Transverse colon (tissue), 4 donors: ENCODE measurements at places on chromosomes 12 and 14. TPM values are rescaled to one million over a fixed set of nuclear protein-coding genes. Genes with fewer than 3 reads are reported as not detected.
A peak's percentile ranks its signal among the peaks of the same experiment; 100 is the strongest.

CABP1 gene
- total RNA-seq = not detected

KSR2 gene
- 0.37 TPM for total RNA-seq

DNA sequence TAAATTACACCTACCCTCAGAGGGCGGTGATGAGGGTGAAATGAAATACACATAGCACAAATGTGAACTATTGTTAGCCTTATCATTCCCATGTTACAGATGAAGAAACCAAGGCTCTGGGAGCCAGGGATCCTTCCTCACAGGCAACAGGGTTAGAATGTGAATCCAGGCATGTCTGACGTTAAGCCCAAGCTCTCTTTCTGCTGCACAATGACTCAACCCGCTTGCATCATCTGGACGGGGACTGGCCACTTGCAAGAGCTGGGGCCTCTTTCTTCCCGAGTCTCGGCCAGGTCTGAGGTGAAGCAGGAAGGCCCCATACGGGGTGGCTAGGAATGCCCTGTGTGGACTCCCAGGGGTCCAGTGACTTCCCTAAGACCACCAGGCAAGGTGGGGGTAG lies 105.2 kb downstream of the RBM19 start:
- no peak overlapping the region for H3K4me3 ChIP-seq
- H3K4me1 ChIP-seq = no peaks in the 10 kb centered on the region
- no peaks in the 10 kb centered on the region for H3K27me3 ChIP-seq
- no peak overlapping the region for H3K27ac ChIP-seq
- no peak for DNase-seq
- no peaks in the 10 kb centered on the region for H3K36me3 ChIP-seq

DNA sequence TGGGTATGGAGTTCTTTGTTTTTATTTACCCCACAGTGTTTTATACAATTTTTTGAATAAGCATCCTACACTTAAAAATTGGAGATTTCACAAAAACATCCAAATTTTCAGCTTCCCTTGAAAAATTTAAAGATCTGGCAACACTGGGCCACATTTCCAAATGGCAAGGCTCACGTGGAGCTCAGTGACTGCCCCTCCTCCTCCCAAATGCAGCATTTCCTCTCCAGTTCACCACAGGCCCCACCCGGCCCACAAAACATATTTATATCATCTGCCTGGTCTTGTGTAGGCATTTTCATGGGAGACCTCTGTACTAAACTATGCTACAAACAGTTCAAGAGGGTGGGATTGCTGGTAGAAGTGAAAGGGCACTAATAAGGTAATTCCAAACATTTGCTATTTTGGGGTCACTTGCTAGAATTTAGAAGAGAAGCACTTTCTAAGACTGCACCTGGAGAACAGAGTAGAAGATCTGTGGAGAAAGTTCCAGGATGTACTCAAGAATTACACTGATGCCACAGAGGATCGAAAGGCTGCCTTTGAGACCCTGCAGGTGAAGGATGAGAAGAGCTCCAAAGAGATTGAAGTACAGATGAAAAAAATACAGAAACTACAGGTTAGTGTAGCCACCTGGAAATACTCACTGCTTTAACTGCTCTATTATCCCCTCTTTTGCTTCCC lies 7.3 kb downstream of the FKBP11 start:
- H3K4me1 ChIP-seq = no peaks in the 10 kb centered on the region
- DNase-seq = peak; percentile 17
- no peaks in the 10 kb centered on the region for H3K36me3 ChIP-seq
- H3K27me3 ChIP-seq = no peaks in the 10 kb centered on the region
- no peak overlapping the region for H3K27ac ChIP-seq
- no peak overlapping the region for H3K4me3 ChIP-seq

DNA sequence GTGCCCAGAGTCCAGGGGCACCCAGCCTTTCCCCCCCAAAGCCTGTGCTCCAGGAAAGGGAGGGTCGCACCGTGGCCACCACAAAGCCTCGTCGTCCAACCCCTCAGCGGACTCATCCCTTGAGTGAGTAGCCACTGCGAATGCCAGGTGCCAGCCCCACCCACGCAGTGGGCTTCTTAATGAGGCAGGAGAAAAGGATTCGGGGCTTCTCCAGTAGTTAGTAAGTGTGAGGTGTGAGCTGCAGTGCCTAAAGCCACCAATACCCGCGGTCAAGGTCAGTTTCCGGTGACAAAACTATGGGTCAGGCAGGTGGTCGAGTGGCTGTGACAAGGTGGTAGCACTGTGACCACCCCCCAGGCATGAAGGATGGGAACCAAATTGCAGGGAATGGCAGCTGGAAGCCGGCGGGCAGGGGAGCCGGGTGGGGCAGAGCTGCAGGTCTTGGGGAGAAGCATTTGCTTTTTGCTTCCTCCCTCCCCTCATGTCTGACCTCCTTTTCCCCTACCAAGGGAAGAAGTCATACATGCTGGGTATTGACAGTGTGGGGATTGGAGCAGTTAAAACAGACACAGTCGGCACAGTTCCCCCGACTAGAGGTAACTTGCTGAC lies 8.0 kb downstream of the RAN start:
- H3K27ac ChIP-seq = peak overlapping the region; percentile 12
- H3K4me1 ChIP-seq = no peaks in the 10 kb centered on the region

DNA sequence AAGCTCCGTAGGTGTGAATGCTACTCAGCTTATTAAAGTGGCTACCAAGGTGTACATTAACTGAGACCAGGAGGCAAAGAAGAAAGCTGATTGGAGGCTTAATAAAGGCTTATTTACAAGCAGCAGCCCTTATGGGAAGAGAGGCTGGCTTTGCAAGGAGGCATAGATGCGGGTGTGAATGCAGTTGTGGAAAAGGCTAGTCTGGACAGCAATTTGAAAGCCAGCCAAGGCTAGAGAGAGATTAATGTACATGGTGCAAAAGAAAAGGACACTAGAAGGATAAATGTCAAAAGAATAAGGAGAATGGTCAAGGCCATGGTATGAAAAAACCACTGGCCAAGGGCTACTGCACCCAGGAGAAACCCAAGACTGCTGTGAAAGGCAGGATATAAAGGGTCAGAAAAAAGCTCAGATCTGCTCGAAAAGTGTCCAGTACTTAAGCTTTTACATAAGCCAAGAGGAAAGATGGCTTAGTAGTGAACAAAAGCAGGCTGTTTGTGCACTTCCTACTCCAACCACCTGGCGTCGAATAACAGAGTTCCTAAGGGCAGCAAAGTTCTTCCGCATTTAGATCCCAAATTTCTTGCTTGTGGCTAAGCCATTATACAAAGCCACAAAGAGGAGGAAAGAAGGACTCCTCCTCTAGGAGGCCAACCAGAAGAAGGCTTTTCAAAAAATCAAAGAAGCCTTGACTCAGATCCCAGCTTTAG lies 24.0 kb downstream of the KLRK1 start:
- no peak for DNase-seq
- no peaks in the 10 kb centered on the region for H3K27me3 ChIP-seq
- peak overlapping the region; percentile 61 for H3K4me3 ChIP-seq
- H3K27ac ChIP-seq = peak overlapping the region; percentile 89

- H3K27me3 ChIP-seq = no peaks in the 10 kb centered on the region
- H3K27ac ChIP-seq = peak overlapping the region; percentile 97
- H3K36me3 ChIP-seq = no peaks in the 10 kb centered on the region
- H3K4me3 ChIP-seq = peak overlapping the region; percentile 88
Observed at GRCh38 chr14:102591372-102591943, 991 bp upstream of the RCOR1 start.

- H3K27ac ChIP-seq = no peak overlapping the region
- no peaks in the 10 kb centered on the region for H3K27me3 ChIP-seq
- DNase-seq = no peak
- no peaks in the 10 kb centered on the region for H3K4me1 ChIP-seq
Observed at GRCh38 chr14:24595073-24595808, 14.2 kb downstream of the GZMH start.

DNA sequence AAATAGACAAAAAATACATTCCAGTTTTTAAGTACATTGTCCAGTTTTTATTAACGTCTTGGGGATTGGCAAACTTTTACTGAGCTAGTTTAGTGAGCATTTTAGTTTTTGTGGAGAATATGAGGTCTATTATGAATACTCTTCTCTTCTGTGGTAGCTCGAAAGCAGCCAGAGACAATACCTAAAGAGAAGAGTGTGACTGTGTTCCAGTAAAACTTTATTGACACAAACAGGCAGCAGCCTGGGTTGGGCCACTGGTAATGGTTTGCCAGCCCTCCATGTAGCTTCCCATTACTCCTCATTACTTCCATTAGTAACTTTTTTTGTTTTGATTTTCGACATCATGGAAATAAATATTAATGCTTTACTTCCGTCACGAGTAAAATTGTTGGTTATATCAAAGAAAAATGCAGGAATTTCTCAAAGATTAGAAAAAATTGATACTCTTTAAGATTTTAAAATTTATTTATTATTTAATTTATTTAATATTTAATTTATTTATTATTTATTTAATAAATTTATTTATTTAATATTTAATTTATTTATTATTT lies 19.6 kb downstream of the RMST start:
- H3K27ac ChIP-seq = no peak overlapping the region
- H3K36me3 ChIP-seq = no peaks in the 10 kb centered on the region
- no peak for DNase-seq

MSI1 gene
- total RNA-seq = 7.5 TPM

- no peak overlapping the region for H3K4me3 ChIP-seq
- no peaks in the 10 kb centered on the region for H3K27me3 ChIP-seq
- no peaks in the 10 kb centered on the region for H3K4me1 ChIP-seq
- no peaks in the 10 kb centered on the region for H3K36me3 ChIP-seq
- DNase-seq = no peak
Observed at GRCh38 chr12:118292836-118293235, 79.9 kb downstream of the TAOK3 start.

DNA sequence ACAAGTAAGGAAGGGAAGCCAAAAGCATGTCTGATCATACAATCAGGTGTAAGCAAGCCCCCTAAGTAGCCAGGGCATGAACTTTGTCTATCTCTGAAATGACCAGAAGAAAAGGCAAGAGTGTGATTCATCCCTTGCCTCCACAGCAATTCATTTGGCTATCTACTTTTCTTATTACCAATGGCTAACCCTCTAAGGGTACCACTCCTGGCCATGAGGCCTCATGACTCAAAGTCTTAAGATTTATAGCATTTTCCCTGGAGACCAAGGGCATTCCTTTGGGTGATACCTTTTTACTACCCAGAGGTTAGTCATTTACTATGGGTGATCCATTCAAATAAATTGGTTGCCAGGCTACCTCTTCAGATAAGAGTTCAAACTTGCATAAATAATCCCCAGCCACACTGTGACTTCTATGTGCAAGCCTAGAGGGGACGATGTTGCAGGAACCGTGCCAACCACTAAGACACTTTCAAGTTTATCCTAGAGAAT lies 1.5 kb upstream of the LGALS3 start:
- H3K4me3 ChIP-seq = no peak overlapping the region
- peak overlapping the region; percentile 98 for H3K27ac ChIP-seq
- DNase-seq = peak; percentile 63
- no peaks in the 10 kb centered on the region for H3K27me3 ChIP-seq
- H3K4me1 ChIP-seq = peaks cover 22% of the 10 kb centered on the region
- H3K36me3 ChIP-seq = no peaks in the 10 kb centered on the region

- H3K4me1 ChIP-seq = no peaks in the 10 kb centered on the region
- H3K36me3 ChIP-seq = no peaks in the 10 kb centered on the region
- H3K4me3 ChIP-seq = no peak overlapping the region
- H3K27ac ChIP-seq = no peak overlapping the region
- DNase-seq = no peak
Observed at GRCh38 chr12:14148489-14149270, 167.3 kb upstream of the GRIN2B start.

MRPS35 gene
- 74.7 TPM for total RNA-seq

DNA sequence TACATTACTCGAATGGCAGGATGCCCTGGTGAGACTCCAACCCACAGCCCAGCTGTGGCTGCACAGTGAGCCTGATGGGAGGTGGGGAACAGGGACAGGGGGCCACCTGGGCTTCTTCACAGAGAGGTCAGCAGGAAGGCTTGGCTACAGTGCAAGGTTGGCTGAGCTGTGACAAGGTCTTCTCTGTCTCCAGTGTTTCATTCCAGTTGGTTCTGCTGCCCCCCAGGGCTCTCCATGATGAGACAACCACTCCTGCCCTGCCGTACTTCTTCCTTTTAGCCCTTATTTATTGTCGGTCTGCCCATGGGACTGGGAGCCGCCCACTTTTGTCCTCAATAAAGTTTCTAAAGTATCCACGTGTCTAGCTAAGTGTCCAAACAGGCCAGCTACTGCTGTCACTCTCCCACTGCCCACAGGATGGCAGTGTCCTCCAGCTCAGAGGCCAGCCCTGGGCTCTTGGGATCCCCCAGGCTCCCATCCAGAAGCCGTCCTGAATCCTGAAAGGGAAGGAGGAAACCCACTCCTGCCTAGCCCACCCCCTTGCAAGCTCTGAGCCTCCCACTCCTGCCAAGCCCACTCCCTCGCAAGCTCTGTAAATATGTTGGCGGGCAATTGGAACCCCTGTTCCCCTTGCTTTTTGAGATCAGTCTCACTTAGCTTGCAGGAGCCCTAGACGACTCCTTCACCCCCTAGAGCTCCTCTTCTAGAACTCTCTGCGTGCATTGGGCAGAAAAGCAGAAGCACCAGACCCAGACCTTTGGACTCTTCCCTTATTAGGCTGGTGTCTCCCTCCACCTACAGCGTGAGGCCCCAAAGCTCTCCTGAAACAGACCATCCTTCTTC lies 5.4 kb downstream of the C1QL4 start:
- no peak overlapping the region for H3K4me3 ChIP-seq
- no peak overlapping the region for H3K27ac ChIP-seq
- peak; percentile 72 for DNase-seq
- H3K27me3 ChIP-seq = peaks cover 46% of the 10 kb centered on the region

GRCh38 chr14:76272349-76272748 lies 103.6 kb upstream of the ESRRB start:
- no peak for DNase-seq
- no peaks in the 10 kb centered on the region for H3K4me1 ChIP-seq
- peaks cover 3% of the 10 kb centered on the region for H3K27me3 ChIP-seq
- H3K36me3 ChIP-seq = no peaks in the 10 kb centered on the region
- H3K27ac ChIP-seq = no peak overlapping the region
- H3K4me3 ChIP-seq = no peak overlapping the region

GRCh38 chr14:58131386-58131785 lies 20.6 kb downstream of the ARMH4 start:
- no peaks in the 10 kb centered on the region for H3K27me3 ChIP-seq
- no peaks in the 10 kb centered on the region for H3K4me1 ChIP-seq
- DNase-seq = no peak
- no peak overlapping the region for H3K4me3 ChIP-seq
- no peak overlapping the region for H3K27ac ChIP-seq
- no peaks in the 10 kb centered on the region for H3K36me3 ChIP-seq

DNA sequence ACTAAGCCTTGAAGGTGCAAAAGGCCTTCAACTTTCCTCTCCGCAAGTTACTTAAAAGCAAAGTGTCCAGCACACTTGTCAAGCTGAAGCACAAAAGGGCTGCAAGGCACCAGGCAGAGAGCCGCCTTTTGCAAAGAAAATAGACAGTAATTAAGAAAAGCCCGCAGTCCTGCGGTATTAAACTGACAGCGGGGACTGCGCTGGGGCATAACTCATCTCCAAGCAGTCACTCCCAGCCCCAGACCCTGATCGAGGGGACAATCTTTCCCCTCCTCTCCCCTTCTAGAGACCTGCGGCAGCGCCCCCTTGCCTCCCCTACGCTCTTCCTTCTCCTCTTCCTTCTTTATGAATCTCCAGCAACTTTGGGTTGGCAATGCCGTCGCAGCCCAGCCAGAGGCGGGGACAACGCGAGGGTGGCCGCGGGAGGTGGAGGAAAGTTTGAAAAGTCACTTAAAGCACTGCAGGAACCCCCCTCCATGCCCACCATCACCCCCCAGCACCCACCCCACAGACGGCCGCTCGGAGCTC lies 200.9 kb upstream of the CAND1 start:
- DNase-seq = peak; percentile 13
- H3K27ac ChIP-seq = peak overlapping the region; percentile 87
- H3K4me3 ChIP-seq = peak overlapping the region; percentile 92
